ENCODE measurements at places on chromosomes 5 and 9.

- DNase-seq, result no peak
Measured at GRCh38 chr9:89695441-89695891, 90.7 kb downstream of the GADD45G start.

- DNase-seq, result no peak
Measured at GRCh38 chr5:73918791-73919221, 292.8 kb downstream of the ARHGEF28 start.

GRCh38 chr9:98886691-98887229, 56.9 kb upstream of the COL15A1 start:
- no peak for DNase-seq

DNA sequence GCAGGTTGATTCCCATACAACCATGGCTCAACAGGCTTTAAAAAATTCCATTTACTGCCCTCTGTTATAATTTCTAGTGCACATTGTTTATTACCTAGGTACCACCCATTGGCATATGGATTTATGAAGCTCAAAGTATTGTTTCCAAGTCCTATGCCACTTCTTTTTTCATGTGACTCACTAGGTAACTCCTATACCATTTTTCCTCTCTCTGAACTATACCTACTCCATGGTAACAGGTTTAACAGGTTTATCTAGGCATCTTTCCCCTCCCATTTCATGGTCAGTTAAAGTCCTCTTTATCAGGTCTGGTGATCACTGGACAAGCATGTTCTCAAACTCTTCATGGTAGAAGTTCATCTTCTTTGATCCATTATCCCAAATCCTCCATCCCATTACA, 49.6 kb upstream of the ABCA1 start:
- no peak for DNase-seq

- DNase-seq, result no peak
Measured at GRCh38 chr5:30747412-30747811, 446.1 kb upstream of the CDH6 start.

DNA sequence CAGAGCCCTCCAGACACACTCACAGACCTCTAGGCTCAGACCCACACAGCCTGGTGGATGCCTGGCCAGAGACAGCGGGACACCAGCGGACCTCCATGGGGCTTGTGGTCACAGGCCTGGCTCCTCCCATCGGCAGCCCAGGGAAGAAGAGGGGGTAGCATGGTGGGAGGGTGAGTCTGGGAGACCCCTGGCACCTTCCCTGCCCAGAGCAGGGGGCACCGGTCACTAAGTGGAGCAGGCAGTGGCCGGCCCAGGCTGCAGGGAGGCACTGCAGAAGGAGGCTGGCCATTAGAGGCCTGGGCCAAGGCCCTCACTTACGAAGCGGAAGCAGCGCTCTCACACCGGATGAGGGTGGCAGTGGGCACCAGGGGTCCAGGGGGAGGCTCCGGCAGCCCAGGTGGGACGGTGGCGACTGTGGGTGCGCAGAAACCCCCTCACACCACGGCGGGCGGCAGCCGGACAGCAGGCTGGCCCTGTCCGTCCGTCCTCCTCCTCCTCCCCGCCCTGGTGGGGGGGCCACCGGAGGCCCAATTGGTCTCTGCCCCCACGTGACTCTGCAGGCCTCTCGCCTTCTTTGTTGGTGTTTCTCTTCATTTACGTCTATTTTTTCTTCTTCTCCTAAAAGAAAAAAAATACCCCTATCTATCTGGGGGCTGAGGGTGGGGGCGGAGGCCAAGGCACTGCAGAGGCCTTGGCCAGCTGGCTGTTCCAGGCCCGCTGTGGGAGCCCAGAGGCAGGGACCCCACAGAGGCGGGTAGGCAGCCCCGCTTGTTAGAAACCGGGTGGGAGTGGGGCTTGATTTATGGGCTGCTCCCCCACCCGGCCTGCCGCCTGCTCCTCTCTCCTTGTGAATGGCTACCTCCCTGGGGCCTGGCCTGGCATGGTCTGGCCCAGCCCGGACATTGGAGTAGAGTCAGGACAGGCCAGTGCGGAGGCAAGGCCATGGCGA, at the start of gene NR5A1:
TSS of gene NR5A1 (minus strand) at position 469 of the 949 bp plus-strand sequence. CDS start 4,004 bp downstream, outside the sequence.
- DNase-seq, result no peak

- DNase-seq, result no peak
Measured at GRCh38 chr9:116280529-116280928, 126.9 kb downstream of the PAPPA start.

DNA sequence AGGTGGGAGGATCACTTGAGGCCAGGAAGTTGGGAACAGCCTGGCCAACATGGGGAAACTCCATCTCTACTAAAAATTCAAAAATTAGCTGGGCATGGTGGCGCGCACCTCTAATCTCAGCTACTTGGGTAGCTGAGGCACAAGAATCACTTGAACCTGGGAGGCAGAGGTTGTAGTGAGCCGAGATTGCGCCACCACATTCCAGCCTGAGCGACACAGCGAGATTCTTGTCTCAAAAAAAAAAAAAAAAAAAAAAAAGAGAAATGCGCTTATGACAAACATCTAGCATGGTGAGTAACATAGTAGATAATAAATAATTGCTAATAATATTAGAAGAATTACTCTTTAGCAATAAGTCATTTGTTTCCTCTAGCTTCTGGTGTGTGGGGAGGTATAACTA, 25.9 kb downstream of the RUSC2 start:
- no peak for DNase-seq

GRCh38 chr9:137396634-137397367, 26.2 kb downstream of the EXD3 start:
- no peak for DNase-seq

GRCh38 chr5:141816598-141817399, 61.4 kb downstream of the PCDH1 start:
- no peak for DNase-seq

GRCh38 chr5:116574367-116575325, at the start of gene SEMA6A:
Gene SEMA6A (minus strand): TSS chr5:116574823. CDS start chr5:116504944, 69,879 bp downstream.
- DNase-seq, result peak; percentile 26

DNA sequence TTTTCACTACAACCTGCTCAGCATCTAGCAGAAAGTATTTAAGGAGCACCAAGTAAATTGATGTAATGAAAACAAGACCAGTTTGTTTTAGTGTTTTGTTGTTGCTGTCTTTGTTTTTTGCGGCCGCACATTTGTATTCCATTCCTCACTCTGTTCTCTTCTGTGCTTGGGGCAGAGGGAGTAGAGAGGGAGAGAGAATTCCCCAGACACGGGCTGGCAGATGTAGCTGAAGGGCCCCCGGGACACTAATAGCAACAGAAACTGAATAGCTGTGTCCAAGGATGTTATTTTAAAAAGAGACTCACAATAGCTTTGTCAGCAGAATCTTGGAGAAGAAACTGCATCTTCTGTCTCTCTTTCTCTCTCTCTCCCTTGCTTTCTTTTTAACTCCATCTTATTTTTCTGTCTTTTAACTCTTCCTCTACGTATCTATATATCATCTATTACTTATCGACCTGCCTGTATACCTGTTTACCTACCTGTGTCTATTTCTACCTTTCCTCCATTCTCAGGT, 145.3 kb downstream of the PAPPA start:
- no peak for DNase-seq

DNA sequence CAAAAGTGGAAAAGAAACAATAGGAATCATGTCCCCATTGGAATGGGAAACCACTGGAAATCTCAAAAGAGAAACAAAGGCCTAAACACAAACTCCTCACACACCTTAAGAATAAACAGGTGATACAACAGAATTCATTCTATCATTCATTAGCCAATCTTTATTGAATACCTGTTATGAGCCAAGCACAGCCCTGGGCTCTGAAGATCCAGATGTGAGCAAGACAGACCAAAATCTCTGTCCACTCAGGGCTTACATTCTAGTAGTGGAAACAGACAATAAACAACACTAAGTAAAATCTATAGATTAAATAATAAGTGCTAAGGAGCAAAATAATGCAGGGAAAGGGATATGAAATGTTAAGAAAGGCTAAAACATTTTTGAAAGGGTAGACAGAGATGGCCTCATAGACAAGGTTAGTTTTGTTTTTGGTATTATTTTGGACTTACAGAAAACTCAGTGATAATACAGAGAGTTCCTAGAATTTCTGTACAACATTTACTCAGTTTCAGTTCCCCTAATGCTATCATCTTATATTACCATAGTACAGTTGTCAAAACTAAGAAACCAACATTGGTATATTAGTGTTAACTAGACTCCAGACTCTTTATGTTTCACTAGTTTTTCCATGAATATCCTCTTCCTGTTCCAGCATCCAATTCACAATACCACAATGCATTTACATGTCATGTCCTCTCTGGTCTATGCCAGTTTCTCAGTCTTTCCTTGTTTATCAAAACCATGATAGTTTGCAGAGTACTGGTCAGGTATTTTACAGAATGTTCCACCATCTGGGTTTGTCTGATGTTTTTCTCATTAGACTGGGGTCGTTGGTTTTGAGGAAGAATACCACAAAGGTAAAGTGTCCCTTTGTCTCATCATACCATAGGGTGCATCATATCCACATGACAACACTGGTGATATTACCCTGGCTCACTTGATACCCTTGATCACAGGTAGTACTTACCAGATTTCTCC, 103.7 kb downstream of the SIL1 start:
- no peak for DNase-seq

DNA sequence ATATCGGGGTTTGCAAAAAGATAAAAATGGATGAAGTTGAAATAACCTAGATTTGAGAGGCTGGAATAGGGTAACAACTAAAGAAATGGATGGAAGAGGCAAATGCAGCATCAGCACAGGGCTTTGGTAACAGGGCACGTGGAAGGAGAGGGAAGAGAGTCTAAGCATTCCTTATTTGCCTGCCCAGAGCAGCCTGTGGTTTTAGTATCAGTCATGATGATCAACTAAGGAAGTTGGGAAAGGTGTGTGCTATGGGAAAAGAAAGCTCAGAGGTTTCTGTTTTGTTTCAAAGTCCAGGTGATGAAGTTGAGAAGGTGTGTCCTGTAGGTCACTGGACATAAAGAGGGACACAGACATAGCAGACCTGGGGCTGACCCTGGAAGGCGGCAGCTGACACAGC, 28.8 kb downstream of the GAS1 start:
- DNase-seq, result no peak

GRCh38 chr5:123997462-123998215, 485.7 kb downstream of the CSNK1G3 start:
- no peak for DNase-seq
